Adipocyte (in vitro differentiated cells): ENCODE measurements at places on chromosomes 2 and 18.

- no peak for DNase-seq
These were observed 130.6 kb upstream of the CBLN2 start for GRCh38 chr18:72674710-72675109.

DNA sequence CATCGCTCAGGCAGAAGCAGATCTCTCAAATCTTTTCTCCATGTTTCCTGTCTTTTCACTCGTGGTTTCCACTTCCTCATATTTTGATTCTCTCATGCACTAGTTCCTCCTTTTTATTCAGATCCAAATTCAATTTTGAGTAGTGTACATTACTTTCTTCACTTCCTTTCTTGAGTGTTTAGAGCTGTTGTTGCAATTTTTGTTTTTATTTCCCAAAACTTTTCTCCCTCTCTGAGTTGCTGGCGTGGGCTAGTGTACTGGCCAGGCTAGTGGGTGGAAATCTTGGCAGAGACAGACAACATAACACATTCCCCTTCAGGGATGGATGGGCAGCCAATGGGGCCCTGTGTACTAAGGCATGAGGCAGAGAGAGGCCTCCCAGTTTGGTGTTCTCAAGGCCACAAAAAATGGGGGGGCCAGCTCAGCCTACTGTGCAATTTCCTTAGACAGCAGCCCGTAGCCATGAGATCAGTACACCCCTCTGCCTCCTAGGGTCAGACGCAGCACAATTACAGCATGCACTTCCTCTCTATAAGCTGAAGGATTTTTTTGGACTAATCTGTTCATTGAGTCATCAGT lies 145.1 kb upstream of the PID1 start:
- peak; percentile 78 for DNase-seq

DNA sequence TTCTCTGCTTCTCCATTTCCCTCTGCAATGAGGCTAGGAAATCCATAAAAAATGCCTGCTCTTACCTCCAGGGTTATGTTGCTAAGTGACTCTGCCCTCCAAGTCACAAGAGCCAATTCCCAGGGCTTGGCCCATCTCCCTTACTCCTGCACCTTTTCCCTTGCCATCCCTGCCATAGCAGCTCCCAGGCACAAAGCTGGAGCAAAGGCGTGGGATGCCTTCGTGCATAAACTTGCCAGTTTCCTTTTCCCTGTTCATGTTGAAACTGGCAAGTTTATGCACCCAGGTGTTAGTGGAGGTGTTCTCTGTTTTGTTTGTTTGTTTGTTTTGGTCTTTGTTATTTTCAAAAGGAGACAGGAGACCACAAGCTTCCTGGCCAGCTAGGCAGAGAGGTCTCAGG lies 195.1 kb downstream of the ACKR3 start:
- no peak for DNase-seq

GRCh38 chr2:1625281-1626001 lies 118.9 kb downstream of the PXDN start:
- DNase-seq = peak; percentile 61

DNA sequence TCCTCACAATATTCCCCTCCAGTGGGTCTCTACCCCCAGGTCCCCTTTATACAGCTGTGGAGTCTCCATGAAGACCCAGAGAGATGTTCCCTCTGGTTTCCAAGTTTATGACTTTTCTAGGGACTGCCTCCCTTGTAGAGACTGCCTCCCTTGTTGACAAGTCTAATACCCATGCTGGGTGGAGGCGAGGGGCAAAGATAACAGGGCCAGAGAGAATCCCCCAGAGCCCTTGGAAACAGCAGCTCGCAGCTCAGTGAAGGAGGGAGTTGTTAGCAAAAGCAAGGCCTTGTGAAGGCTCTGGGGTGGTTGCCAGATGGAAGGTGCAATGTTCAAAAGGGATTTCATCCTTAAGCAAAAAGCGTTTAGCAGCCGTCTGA lies 75.0 kb upstream of the GATA6 start:
- no peak for DNase-seq

DNA sequence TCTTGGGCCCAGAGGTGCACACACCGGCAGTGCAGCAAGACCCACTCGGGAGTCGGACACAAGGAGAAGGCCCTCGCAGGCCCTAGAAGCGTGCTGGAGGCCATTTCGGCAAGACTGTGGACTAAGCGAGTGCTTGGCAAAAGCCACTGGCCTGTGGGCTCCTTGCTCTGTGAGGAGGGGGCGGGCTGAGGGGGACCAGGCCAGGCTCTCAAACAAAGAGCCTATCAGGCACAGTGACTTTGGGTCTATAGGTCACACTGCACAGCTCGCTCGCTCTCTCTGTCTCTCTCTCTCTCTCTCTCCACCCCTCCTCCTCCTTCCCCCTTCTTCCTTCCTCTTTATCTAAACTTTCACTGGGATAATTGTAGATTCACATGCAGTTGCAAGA lies 23.6 kb upstream of the ZCCHC2 start:
- no peak for DNase-seq

DNA sequence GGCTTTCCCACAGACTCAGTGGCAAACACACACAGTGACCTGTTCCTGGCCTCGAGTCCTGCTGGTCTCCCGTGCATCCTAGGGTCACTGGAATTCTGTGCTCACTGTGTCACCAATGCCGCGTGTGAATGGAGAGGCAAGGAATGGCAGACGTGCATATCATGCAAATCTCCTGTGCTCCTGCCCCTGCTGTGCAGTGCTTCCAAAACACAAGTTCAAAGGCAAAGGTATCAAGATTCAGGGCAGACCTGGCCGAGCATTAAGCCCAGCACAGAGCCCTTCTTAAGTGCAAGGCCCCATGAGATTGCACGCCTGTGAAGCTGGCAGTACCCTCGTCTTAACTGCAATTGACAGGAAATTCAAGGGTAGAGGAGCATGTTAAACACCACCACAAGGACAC lies 129.1 kb downstream of the NDUFA10 start:
- no peak for DNase-seq

- peak; percentile 62 for DNase-seq
These were observed 516 bp downstream of the EIF2AK2 start for GRCh38 chr2:37156071-37156856.

- no peak for DNase-seq
These were observed 83.3 kb upstream of the ZNF521 start for GRCh38 chr18:25435149-25435782.

DNA sequence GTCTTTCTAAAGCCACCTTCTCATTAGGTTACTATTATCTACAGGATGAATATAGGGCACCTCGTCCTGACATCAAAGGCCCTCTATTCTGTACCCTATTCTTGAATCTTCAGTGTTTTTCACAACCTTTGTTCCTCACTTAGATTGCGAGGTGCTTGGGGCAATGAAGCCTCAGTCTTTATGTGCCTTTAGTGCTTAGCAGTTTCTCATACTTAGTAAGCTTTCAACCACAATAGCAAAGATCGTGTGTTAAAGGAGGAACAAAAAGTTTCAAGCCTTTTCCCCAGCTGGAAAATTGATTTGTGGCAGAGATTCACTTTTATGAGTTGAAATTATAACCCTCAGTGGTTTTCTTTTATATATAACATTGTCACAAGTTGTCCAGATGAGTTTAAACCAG lies 226.9 kb downstream of the MYO3B start:
- no peak for DNase-seq

DNA sequence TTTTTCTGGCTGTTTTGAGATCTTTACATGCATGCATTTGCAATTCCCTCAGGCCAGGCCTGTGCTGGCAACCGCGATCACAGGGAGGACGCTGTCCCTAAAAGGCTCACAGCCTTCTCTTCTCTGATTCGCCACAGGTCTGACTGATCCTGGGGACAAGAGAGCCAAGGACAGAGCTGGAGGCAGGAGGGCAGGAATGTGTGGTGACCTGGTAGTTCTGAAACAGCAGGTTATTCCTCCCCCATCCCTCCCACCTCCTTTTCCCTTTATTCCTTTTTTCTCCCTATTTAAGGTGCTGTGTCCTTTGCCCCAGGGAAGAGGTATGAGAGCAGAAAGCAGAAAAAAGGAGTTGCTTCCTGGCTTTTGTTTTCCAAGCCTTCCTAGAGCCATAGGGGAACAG lies 21.9 kb downstream of the TMEM177 start:
- no peak for DNase-seq

DNA sequence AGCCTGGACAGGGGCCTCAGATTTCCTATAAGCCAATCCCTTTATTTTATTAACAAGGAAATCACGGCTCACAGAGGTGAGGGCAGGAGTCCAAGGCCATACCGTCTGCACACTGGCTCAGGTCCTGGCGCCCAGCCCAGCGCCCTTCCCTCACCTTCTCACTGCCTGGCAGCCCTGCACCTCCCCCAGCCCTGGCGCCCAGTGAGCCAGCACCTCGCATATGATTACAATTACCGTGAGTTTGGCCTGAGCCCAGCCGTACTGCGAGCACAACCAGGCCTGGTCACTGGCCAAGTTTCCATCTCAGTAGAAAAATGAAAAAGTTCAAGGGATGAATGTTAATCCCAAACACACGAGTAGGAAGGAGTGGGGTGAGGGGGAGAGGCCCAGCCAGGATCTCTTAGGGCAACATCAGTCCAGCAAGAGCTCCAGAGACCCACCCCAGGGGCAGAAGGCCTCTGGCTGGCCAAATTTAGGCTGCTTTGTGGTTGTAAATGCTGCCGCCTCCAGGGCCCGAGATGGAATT lies 68.4 kb downstream of the MCFD2 start:
- peak; percentile 98 for DNase-seq

DNA sequence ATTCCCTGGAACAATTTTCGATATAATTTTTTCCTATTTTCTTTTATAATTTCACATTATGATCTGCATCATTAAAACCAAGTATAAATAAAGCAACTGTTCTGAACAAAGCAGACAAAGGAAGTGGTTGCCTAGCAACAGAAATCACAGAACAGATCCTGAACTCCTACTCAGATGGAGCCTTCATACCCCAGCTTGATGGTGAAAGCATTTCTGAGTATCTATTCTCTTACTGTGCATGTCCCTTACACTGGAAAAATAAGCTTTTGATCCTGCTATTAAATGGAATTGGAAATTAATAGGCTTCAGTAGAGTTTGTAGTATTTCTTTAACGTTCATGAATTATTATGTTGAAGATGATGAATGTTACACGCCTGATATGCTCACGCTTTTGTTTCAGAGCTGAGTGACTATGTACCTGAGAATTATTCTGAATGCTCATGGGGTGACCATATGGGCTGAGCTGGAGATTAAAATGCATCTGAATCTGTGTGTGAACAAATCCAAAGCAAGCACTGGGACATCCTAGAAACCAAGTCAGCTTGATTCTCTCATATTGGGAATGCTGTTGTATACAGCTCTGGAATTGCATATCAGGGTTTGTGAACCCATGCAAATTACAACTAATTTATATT lies 254.0 kb downstream of the KCNJ3 start:
- no peak for DNase-seq

DNA sequence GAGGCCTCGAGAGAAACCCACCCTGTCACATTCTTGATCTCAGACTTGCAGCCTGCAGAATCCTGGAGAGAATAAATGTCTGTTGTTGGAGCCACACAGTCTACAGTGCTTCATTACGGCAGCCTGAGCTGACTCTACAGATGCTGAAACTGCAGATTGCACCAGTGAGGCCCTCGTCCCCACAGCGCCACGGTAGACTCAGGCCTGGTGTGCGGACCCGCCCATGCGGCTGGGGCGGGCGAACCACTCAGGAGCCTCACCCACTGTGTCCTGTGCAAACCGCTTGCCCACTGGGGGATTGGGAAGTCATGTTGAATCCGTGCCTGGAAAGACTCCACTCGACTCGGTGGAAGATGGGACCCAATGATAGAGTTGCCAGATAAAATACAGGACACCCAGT lies 125.2 kb upstream of the COPS8 start:
- DNase-seq = no peak
